Endothelial cell of umbilical vein (primary cell): ENCODE measurements at places on chromosomes 7 and 10.
A peak's percentile ranks its signal among the peaks of the same experiment; 100 is the strongest.

GRCh38 chr7:40199076-40199802 lies 64.4 kb downstream of the SUGCT start:
- DNase-seq, result peak; percentile 51

DNA sequence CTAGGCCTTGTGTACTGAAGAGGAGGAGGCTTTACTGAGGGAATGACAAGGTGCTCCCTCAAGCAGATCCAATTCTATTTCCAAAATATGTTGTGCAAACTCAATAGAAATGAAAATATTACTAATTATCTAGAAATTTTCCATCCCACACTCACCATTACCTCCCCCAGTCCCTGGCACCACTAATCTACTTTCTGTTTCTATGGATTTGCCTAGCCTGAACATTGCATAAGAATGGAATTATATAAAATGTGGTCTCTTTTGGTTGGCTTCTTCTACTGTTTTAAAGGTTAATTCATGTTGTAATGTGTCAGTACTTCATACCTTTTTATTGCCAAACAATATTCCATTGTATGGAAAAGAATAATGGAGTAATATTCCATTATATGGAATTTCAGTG lies 18.7 kb upstream of the NUB1 start:
- no peak for DNase-seq

GRCh38 chr7:1158203-1159126 lies 1.5 kb downstream of the ZFAND2A start:
- no peak for DNase-seq

- DNase-seq, result no peak
These were observed 33.0 kb upstream of the CHST15 start for GRCh38 chr10:124126145-124126982.

DNA sequence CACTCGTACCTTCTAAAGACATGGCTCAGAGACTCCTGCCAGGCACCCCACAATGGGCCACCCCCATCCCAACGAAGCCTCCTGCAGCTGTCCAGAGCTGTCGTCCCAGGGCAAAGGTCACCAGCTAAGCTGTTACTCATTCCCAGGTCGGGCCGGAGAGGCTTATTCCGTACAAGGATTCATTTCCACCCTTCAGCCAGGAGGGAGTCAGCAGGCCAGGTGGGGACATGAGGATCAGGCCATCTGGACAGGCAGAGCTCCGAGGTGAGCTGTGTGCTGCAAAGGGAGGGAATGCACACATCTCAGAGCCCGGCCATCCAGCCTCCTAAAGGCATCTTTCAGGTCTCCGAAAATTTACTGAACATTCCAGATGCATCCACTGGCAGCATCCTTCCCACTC lies 63.9 kb upstream of the NANOS1 start:
- no peak for DNase-seq

- peak; percentile 89 for DNase-seq
These were observed 112.8 kb upstream of the PDCD4 start for GRCh38 chr10:110758898-110759297.

DNA sequence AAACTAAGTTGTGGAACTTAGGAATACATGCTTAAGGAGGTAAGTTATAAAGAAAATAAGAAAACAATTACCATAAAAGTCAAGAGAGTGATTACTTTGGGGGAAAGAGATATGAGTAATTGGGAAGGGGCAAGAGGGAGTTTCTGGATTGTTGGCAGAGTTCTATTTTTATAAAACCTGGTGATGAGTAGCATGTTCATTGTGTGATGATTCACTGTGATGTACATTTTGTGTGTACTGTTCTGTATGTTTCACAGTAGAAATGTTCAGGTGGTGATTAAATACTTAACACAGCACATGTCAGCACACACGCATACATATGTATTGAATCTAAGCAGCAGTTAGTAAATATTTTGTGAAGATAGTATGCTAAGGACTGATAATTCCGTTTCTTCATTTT lies 9.7 kb upstream of the OIT3 start:
- no peak for DNase-seq

DNA sequence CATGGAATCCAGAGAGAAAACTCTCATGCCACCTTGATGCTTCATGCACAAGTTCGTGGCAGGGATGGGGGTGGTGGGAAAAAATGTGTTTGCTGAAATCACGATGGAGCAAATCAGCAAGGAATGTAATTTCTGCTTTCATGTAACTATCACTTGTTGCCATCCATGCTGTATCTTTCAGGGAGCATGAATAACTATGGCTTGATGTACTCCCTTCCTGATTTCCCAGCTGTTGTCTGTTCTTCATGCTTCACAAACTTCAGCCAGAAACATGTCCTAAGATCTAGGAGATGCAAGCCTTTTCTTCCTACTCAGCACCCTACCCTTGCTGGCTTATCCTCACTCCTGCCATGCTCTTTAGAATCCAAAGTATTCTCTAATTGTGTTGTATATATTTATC lies 64.0 kb downstream of the LRRC4 start:
- DNase-seq, result no peak

DNA sequence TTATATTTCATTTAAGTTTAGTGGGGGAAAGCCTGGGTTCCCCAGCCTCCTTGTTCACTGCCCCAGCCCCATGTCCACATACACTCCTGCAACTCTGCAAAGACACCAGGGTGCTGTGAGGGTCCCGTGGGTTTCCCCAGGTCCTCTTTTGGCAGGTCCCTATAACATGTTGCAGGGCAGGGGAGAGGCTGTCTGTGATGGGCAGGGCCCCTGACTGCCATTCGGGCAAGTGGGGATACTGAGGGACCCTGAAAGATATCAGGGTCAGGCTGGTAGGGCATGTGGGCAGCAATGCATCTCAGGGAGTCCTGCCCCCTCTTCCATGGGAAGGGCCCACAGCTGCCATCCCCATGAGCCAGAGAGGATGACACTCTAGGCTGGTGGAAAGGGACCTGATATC lies 28.4 kb downstream of the RASGEF1A start:
- no peak for DNase-seq

DNA sequence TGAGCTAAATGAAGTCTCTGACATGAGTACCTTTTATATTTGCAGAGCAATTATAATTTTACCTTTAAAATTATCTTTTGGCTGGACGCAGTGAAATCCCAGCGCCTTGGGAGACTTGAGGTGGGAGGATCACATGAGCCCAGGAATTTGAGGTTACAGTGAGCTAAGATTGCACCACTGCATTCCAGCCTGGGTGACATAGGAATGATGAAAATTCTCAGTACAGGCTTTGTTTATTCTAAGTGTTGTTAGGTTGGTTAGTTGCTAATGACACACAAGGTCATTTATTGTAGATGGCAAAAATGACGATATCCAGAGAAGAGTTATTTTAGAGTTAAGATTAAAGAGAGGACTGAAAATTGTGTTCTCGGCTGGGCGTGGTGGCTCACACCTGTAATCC lies 87.6 kb downstream of the XRCC2 start:
- DNase-seq, result no peak

DNA sequence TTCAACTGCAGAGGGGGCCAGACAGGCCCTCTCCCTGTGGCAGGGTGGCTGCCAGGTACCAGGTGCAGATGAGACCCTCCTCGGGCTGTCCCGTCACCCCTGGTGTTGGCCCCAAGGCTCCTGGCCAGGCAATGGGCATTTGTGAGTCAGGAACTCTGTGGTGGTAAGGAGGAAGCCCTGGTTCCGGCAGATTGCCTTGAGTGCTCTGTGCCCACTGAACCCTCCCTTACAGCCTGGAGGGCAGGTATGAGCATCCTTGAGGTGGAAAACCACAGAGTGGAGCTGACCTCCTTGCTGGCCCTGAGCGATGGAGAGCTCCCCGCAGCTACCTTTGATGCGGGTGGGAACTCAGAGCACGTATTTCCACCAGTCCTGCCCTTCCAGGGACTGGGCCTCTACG lies 2.0 kb downstream of the PAOX start:
- DNase-seq, result no peak

- no peak for DNase-seq
These were observed 41.4 kb upstream of the TMEM196 start for GRCh38 chr7:19814776-19815175.

DNA sequence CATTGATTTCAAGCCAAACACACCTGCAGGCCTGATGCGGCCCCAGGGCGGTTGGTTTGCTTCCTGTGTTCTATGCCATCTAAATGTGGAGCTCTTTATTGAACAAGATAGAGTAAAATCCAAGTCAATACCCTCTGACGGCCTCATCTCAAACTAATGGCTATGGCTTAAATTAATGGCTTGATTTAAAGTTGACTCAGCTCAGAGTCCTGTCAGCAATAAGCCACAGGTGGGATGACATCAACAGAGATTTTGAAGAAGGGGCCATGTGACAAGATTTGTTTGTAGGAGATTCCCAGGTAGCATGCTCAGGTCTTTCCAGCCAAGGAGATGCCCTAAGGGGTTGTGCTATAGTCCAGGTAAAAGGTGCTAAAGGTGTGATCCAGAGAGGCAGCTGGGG lies 66.7 kb upstream of the ZNF32 start:
- no peak for DNase-seq

GRCh38 chr7:50276483-50276882 lies 28.0 kb upstream of the IKZF1 start:
- DNase-seq, result no peak

DNA sequence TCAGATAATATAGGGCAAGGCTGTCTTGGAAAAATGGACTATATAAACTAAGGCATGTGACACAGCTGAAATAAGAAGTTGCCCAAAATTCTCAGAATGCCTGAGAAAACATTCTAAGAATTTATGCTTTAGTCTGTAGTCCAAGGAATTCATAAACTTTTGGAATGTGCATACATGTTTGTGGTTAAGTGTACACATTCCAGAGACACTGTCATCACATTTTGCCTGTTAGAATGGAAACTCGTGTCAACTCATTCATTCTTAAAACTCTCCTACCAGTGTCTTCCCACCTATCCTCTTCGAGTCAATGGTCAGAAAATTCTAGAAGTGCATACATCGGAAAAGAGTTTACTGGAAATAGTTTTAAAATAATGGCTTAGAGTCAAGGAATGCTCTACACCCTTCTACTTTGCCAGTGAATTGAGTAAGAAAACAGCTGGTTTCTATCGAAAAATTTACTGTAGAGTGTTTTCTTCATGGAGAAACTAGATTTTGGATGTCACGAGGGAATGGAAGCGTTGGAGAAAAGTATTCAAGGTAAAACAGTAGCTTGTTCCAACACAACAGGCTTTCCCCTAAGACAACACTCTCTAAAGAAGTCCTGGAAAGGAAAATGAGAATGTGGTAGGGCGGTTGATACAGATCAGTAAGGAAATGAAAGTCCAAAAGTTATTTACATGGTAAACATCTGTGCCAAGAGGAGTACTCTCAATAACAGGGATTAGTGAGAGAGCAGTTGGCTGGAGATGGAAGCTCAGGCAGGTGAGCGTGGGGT lies 1177.6 kb upstream of the C7orf33 start:
- no peak for DNase-seq

DNA sequence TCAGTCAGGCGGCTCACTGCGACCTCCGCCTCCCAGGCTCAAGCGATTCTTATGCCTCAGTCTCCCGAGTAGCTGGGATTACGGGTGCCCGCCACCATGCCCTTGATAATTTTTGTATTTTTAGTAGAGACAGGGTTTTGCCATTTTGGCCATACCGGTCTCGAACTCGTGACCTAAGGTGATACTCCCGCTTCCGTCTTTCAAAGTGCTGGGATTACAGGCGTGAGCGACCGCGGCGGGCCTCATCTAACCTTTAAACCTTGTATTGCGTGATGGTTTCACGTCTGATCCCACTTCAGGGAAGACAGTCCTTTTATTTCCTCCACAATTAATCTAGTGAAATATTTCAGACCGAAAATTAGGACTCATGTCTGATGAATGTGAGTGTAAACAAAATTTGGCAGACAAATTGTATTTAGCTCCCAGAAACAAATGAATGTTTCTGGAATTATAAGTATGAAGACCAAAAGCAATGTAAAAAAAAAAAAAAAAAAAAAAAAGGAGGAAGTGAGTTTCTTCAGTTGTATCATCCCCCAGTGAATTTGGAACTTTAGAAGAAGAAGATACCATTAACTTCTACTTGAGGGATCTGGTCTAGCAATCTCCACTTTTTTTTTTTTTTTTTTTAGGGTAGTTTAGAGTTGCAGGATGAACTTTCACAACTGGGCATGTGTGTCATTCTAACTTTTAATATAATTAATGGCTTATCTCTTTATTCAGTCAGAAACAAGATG lies 1.6 kb downstream of the NUP42 start:
- no peak for DNase-seq

- peak; percentile 23 for DNase-seq
These were observed 110.2 kb downstream of the MTPAP start for GRCh38 chr10:30238836-30239235.

DNA sequence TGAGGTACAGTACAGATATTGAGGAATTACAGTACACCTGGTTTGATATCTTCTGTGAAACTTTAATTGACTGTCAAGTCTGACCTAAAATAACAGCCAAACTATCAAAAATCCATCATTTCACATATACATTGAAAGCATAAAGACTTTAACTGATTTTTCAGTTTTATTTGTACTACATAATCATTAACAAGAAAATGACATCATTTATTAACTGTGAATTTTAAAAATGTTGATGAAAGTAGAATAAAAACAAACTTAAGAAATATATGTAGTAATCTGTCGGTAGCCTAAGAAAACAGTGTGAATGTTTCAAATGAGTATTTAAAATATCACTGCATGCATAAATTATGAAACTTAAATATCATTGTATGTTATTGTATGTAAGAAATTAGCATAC lies 836.7 kb upstream of the GHITM start:
- DNase-seq, result no peak

DNA sequence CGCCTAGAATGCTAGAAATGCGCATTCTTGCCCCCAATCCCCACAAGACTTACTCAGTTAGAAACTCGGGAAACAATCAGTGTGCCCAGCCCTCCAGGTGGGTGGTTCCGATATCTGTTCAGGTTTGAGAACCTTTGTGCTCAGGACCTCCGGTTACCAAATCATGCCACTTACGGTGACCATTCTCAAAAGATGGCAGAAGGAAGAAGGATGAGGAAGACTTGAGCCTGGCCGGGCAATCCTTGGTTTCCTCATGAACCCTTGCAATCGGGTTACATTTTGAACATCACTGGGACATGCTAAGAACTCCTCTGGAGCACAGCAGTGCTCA lies 52.1 kb downstream of the RBM17 start:
- no peak for DNase-seq

DNA sequence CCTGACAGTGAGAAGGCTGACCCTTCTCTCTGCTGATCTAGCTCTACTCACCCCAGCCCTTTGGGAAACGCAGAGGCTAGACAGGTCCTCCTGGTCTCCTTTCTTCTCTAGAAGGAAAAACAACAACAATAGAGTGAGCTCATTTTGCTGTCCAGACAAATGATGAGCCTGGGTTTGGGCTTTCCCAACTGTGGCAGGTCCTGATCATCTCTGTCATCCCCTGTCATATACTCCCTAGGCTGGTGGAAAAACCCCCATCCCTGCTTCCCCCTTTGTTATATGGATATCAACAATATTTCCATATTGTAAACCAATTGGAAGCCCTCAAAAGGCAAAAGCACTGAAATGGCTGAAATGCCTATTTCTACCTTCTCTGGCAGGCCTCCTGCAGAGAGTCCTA lies 9.2 kb upstream of the DDIT4 start:
- no peak for DNase-seq

GRCh38 chr10:44263771-44264170 lies 121.1 kb downstream of the CXCL12 start:
- no peak for DNase-seq
